Midbrain (tissue), 1 donor: ENCODE measurements at places on chromosomes 7 and 10.

DNA sequence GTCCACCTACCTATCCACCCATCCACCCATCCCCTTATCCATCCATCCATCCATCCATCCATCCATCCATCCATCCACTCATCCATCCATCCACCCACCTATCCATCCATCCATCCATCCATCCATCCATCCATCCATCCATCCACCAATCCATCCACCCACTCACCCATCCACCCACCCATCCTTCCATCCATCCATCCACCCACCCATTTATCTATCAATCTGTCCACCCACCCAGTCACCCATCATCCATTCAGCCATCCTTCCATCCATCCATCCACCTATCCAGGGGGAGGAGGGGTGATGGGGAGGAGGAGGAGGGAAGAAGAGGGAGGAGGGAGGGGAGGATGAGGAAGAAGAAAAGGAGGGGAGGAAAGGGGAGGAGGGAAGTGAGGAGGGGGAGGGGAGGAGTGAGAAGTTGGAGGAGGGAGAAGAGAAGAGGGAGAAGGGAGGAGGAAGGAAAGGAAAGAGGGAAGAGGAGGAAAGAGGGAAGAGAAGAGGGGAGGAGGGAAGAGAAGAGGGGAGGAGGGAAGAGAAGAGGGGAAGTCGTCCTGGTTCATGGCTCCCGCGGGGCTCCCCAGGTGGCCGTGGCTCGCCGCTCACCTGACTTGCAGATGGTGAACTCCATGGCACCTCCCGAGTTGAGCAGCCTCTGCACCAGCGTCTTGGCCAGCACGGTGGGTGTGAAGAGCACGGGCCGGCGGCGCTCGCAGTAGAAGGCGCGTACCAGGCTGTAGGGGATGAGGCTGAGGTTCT, 68.8 kb upstream of the GNA12 start:
- no peak for DNase-seq

GRCh38 chr10:50605951-50606270, 17.8 kb downstream of the SGMS1 start:
- DNase-seq: no peak

DNA sequence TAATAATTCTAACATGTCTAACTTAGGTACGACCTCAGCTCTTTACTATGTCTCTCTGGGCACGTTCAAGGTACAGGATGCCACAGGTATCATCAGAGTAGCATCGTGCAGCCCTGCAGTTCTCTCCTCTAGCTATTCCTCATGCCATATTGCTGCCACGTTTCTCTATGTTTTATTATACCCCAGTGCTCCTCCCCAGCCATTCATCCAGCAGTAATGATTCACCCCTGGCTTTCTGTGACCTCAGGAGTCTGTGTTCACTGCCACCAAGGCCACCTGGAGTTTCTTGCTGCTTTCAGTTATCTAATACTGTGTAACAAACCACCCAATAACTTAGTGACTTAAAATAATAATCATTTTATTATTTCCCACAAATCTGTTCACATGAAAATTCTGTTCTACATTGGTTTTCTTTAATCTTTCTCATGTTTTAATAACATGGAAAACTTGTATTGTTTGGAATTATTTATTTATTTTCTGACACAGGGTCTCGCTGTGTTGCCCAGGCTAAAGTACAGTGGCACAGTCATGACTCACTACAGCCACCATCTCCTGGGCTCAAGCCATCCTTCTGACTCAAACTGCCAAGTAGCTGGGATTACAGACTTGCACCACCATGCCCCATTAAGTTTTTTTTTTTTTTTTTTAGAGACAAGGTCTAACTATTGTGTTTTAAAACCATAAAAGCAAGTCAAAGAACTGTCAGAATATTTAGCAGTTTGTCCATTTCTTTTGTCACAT, 21.8 kb downstream of the REEP3 start:
- no peak for DNase-seq

GRCh38 chr10:58806970-58807628, 294.4 kb downstream of the BICC1 start:
- DNase-seq: no peak

DNA sequence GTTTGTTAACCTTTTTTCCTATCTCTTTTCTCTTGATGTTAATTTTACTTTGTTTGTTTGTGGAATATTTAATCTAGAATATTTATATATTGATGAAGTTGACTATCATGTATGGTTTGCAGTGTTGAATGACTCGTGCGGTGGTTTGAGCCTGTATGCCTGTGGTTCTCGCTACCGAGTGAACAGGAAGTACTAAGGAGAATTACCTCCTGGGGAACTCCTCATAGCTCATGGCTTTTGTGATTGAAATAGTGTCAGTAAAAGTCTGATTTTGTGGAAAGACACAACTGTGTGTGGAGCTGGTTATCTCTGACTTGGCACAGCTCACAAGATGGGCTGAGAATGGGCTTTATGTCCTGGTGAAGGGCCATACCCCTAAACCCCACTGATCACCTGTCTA, 498.6 kb downstream of the GLRX3 start:
- DNase-seq: no peak

GRCh38 chr10:14459665-14460064, 128.9 kb upstream of the FRMD4A start:
- DNase-seq: no peak

GRCh38 chr7:69871213-69871885, 273.1 kb downstream of the AUTS2 start:
- DNase-seq: no peak

DNA sequence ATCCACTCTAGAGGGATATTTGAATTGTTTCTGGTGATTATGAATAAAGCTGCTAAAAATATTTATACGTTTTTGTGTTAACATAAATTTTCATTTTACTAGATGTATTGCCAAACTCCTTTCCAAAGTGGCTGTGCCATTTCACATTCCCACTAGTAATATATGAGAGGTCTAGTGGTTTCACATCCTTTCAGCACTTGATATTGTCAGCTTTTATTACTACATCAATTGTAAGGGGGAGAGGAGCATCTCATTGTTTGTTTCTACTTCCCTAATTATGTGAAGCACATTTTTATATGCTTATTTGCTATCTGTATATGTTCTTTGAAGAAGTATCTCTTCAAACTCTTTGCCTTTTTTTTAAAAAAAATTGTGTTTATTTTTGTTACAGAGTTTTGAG, 184.5 kb downstream of the ADK start:
- no peak for DNase-seq

- DNase-seq: no peak
These were observed 35.0 kb downstream of the CCDC146 start for GRCh38 chr7:77157446-77157845.

- no peak for DNase-seq
These were observed 9.3 kb upstream of the MYL7 start for GRCh38 chr7:44150466-44150832.

DNA sequence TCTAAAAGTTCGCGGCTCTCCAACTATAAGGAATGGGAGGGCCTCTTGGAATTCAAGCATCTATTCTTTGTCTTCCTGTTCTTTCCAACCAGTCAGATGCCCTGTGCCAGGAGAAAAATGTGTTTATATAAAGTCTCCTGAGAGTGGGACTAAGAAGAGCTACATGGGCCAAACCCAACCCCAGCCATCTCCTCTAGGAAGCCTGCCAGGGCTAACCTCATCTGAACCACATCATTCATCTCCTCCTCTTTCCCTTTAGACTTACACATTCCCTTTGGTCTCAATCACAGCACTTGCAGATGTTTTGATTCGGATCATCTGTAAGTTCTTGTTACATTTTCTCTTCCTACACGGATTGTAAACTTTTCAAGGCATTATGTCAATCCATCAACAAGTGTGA, 62.6 kb downstream of the DOCK4 start:
- DNase-seq: no peak

GRCh38 chr7:47471831-47472230, 110.1 kb downstream of the TNS3 start:
- no peak for DNase-seq

- DNase-seq: peak; percentile 40
These were observed at the start of gene CELF2 for GRCh38 chr10:11017570-11018431. CELF2 (plus strand) TSS chr10:11017872; CDS start chr10:11018090, 218 bp downstream.

DNA sequence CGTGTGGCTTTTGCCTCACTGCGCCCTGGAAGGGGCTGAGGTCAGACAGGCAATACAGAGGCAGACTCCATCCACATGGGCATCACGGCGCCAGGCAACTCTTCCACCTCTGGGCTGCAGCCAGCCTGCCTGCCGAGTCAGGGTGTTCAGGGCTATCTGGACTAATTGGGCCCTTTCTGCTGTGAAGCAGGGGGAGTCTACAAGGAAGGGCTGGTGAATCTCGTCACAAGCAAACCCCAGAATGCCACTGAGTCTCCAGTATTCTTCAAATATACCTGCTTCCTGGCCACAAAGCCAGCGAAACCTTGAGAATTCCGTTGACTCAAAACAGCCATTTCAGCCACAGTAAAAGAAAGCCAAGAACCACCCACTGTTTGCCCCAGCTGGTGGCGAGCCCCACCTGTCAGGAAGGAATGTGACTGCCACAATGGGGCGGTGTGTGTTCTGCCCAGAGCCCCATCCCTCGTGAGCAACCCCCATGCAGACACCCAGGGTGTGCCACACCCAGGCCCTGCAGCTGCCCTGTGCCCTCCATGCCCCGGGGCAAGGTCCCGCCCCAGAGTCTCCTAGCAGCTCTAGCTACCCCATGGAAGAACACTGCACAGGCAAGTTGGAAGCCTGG, 117.3 kb downstream of the FAM53B start:
- no peak for DNase-seq

GRCh38 chr7:153030976-153031375, 271.4 kb downstream of the ACTR3B start:
- DNase-seq: no peak

DNA sequence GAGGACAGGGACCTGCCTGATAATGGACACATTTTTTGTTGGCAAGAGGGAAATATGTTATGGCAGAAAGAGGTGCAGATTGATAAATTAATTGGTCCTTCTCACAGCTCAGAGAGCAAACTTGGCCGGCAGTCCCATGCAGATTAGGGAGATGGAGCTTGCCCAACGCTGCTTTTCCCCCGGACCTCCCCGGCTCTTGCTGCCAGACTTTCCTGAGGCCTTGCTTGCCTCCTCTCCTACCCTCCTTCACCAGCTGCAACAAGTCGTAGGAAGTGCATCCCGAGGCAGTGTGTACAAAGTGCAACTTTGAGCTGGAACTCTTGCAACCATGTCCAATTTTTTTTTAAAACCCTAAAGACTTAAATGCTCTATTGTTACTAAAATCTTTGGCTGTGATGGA, 215.5 kb downstream of the LRMDA start:
- DNase-seq: no peak

DNA sequence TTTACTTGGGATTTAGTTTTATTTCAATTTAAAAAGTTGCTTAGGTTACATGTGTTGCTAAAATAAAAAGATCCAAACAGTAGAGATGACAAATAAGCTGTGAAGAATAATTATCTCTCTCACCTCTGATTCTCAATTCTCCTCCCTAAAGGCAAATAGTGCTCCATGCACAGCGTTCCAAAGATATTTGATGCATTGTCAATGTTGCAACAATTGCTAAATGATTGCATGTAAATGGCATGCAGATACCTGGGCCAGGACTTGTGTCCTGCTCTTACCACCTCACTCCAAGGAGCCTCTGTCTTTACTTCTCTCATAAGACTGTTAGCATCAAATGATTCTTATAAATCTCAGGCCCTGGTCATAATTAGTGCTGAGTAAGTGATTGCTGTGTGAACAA, 217.7 kb downstream of the SEC23IP start:
- DNase-seq: no peak

DNA sequence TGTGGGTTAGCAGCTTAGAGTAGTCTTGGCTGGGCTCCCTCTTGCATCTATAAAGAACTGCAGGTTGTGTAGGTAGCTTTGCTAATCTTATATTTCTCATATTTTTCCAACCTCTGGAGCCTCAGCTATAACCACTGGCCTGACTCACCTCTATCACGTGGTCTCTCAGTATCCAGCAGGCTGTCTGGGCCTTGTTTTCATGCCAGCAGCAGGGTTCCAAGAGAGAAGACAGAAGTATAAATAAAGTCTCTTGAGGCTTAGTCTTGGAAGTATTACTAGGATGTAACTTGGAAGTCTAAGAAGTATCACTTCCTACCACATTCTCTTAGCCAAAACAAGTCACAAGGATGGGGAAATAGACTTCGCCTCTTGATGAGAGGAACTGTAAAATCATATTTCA, 73.3 kb downstream of the WIPF3 start:
- no peak for DNase-seq

GRCh38 chr10:128896963-128897362, 570.1 kb upstream of the MGMT start:
- DNase-seq: no peak

- DNase-seq: no peak
These were observed 45.5 kb upstream of the NKX2-3 start for GRCh38 chr10:99487125-99487807.

DNA sequence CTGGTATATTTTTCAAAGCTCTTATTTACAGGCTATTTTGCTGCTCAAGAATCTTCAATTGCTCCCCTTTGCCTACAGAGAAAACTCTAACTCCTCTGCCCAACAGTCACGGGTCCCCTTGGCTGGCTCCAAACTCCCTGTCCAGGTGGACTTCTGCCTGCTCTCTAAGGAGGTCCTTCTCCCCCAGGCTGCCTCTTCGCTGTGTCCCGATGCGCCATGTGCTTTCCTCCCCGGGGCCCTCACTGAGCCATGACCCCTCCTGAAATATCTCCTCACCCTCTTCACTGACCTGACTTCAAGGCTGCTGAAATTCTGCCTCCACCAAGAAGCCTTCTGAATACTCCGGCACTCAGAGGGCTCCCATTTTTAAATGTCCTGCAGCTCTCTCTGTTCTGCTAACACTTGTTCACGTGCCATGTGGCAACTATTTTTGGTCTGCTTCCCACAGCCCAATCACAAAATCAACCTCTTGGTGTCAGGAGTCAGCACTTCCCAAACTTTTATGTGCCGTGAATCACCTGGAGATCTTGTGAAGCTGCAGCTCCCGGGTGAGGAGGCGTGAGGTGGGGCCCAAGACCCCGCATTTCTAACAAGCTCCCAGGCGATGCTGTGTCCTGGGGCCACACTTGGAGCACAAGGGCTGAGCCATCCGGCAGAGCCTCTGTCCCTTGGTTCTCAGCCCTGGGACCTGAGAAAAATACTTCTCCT, 85.7 kb upstream of the COL13A1 start:
- no peak for DNase-seq

GRCh38 chr7:18831419-18831818, 286.0 kb downstream of the TWIST1 start:
- DNase-seq: no peak

- no peak for DNase-seq
These were observed 146.5 kb downstream of the TMEM178B start for GRCh38 chr7:141220263-141220880.

- peak; percentile 46 for DNase-seq
These were observed at the start of gene CCM2 for GRCh38 chr7:45000093-45001032. CCM2 (plus strand) TSS chr7:45000201; CDS start chr7:45000334, 133 bp downstream.

- no peak for DNase-seq
These were observed 29.2 kb upstream of the RTKN2 start for GRCh38 chr10:62297857-62298256.

- DNase-seq: no peak
These were observed 510 bp downstream of the ZSWIM8 start for GRCh38 chr10:73785721-73786511.
